ENCODE measurements at places on chromosomes 1 and 21.

GRCh38 chr1:1287288-1288110 lies 7.3 kb downstream of the SCNN1D start:
- DNase-seq, result no peak

DNA sequence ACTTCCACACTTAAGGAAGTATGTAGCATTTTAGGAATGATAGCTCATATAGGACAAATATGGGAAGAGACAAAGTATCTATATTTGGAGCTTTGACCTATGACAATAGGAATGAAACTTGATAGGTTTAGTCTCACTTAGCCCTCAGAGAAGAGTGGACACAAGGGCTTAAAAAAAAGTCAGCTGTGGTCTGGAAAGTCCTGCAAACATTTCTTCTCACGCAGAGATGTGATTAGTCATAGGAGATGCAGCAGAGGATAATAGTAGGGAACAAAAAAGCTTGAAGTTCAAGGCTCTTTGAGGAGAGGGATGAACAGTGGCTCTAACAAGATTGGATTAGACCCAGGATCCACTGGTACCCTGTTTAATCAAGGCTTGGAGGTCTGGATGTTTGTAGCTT lies 14.8 kb upstream of the RNF220 start:
- DNase-seq, result no peak

GRCh38 chr21:43835050-43835449 lies 30.0 kb upstream of the AGPAT3 start:
- DNase-seq, result no peak

DNA sequence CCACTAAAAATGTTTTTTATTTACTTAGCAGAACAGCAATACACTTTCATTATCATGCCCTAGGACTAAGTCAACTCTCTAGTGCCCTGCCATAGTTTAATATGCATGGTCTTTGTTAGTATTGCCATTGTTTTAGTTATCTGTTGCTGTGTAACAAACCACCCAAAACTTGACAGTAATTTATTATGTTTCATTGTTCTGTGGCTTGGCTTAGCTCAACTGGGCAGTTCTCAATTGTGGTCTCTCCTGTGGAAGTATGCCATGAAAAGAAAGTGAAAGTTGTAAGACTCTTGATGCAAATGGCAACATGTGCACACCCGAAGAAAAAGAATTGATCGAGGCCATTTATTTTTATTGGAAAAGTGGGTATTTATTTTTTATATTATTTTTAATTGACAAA lies 206.3 kb upstream of the KCTD3 start:
- no peak for DNase-seq

DNA sequence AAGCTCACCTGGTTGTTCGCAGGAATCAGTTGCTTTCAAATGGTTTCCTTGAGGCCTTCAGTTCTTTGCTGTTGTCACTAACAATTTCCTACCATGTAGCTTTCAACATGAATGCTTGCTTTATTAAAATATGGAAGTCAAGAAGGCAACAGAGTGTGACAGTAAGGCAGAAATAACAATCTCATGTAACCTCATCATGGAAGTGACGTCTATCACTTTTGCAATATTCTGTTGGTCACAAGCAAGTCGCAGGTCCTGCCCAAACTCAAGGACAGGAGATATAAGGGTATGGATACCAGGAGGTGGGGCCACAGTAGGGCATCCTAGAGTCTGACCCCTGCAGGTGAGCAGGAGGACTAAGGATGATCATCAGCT lies 296.8 kb upstream of the ZP4 start:
- no peak for DNase-seq

- DNase-seq, result no peak
Measured at GRCh38 chr1:26538480-26539412, 9.2 kb downstream of the RPS6KA1 start.

DNA sequence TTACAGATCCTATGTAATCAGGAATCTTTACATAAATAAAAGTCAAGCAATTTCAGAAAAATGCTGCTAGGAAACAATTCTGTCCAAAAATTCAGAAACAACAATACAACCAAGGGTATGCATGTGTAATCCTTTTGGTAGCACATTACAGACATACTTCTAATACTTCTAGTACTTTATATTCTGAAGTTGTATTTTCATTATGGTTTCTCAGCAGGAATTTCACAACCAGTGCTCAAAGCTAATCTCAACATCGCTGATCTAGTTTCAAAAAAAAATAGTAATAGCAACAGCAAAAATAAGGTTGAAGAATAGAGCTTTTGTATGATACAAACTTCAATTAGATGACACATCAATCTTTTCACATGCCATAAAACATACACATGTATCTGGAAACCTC lies 545.2 kb downstream of the LTN1 start:
- no peak for DNase-seq

GRCh38 chr1:106889583-106889982 lies 166.9 kb upstream of the PRMT6 start:
- no peak for DNase-seq

DNA sequence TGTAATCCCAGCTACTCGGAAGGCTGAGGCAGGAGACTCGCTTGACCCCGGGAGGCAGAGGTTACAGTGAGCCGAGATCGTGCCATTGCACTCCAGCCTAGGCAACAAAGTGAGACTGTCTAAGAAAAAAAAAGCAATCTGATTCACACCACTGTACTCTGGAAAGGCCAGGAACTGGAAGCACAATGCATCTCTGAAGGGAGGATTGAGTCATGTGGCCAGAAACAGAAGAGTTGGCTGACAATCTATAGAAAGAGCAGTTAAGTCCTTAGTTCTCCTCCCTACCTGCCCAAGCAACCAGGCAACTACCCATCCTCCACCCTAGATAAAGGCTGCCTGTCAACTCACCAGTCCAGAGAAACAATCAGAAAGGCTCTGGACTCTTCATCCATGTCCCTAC lies 45.9 kb downstream of the PIK3R3 start:
- DNase-seq, result no peak

- no peak for DNase-seq
Measured at GRCh38 chr1:89826594-89826993, 5.8 kb downstream of the LRRC8D start.

DNA sequence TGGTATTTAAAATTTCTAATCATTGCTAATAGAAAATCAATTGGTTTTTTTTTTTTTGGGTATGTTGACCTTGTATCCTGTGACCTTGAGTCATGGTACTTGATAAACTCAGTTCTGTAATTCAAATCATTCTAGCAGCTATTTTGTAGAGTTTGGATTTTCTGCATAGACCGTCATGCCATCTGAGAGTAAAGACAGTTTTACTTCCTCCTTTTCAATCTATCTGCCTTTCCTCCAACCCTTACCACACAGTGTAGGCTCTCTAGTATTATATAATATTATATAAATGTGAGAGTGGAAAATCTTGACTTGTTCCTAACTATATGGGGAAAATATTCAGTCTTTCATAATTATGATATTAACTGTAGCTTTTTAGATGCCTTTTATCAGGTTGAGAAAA lies 7.0 kb downstream of the TDRD5 start:
- DNase-seq, result no peak

GRCh38 chr21:39952265-39952664 lies 85.0 kb downstream of the PCP4 start:
- no peak for DNase-seq

DNA sequence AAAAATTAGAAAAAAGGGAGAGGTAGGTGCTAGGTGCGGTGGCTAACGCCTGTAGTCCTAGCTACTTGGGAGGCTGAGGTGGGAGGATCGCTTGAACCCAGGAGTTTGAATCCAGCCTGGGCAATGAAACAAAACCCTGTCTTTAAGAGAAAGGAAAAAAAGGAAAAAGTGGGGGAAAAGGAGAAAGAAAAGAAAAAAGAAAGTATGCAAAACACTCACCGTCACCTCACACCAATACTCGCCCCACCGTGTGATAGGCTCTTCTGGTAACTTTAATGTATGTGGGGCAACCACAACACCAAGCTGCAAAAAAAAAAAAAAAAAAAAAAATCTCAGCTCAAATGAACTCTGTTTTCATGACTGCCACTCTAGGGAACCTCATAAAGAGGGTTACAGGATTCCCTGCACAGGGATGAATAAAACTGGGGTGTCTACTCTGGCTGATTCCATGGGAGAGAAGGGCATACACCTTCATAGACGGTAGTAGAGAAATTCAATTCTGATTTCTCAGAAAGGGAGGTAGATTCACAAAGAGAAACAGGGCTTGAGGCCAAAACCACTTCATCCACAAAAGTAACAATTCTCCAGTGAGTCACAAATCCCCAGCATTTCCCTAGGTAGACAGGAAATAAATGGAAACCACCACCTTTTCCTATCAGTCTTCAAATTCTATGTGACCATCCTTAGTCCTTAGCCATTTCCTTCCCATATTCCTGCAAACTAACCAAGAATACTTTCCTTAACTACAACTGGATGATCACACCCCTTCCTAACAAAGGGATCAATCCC lies 2.5 kb downstream of the MRPL9 start:
- no peak for DNase-seq

- no peak for DNase-seq
Measured at GRCh38 chr1:8583031-8583430, 234.4 kb downstream of the RERE start.

DNA sequence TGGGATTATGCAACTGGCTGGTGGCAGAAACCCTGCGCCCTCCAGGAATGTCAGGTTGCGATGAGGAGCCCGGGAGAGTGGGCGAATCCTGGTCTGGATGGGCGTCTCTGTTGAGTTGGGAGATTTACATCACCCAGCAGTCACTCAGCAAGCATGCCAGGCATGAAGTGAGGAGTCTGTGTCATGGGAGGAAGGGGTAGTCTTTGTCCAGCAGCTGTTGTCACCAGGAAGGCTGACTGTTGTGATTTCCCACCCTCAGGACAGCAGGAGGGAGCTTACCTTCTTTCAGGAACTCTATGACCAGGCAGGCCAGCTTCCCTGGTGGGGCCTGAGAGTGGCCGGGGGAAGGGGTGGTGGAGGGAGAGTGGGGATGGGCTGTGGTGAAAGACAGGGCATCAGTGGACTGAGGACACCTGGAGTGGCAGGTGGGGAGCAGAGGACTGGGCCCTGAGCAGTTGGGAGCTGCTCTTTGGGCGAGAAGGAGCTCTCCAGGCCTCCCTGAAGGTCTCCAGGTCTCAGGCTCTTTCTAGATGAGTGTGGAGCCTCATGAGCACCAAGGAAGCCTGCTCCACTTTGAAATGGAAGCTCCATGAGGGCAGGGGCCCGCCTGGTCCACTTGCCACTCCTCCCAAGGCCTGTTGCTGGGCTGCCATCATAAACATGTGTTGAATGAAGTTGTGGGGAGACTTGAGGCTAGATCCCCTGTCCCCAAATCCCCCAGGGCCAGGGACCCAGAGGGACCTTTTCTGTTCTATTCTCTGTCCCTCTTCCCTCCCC lies 21.3 kb upstream of the PKP1 start:
- no peak for DNase-seq

DNA sequence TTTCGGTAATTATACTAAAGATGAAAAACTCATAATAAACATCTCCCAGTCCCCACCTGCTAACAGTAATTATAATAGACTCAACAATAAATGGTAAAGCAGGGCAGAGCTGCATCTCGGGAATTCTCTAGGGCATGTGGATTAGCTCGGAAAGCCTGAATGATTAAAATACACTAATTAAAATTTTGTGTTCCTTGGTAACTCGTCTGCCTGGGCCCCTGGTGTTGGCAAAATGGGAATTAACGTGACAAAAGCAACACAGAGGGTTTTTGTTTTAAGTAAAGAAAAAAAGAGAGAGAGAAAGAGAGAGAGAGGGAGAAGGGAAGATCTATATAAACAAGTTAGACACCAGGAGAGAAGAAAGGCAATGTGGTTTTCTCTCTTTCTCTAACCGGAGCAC lies 62.1 kb downstream of the CASZ1 start:
- no peak for DNase-seq

DNA sequence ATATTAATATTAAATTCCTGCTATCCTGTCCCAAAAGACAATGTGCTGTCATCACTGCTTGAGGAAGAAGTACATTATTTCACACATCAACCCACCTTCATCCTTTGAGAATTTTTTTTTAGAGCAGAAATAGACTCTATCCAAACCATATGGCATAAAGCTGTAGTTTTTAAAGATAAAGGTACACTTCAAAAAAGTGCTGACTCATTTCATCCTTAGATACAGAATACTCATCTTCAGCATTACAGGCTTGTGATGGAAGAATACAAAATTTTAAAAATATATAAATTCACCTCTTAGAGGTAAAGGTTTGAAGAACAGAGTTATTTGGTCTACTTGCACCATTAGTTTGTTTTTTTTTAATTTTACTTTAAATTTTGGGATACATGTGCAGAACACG lies 126.7 kb upstream of the ERG start:
- no peak for DNase-seq

DNA sequence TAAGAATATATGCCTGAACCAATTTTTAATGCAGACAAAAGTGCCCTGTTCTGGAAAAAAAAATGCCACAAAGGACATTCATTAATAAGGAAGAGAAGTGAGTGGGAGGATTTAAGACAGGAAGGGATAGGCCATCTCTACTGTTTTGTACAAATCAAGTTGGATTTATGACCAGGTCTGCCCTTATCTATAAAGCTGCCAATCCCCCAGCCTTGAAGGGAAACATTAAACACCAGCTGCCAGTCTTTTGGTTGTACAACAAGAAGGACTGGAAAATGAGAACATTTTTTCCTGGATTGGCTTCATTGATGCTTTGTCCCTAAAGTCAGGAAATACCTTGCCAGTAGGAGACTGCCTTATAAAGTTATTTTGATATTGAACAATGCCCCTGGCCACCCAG lies 444.0 kb downstream of the NPHP4 start:
- no peak for DNase-seq

DNA sequence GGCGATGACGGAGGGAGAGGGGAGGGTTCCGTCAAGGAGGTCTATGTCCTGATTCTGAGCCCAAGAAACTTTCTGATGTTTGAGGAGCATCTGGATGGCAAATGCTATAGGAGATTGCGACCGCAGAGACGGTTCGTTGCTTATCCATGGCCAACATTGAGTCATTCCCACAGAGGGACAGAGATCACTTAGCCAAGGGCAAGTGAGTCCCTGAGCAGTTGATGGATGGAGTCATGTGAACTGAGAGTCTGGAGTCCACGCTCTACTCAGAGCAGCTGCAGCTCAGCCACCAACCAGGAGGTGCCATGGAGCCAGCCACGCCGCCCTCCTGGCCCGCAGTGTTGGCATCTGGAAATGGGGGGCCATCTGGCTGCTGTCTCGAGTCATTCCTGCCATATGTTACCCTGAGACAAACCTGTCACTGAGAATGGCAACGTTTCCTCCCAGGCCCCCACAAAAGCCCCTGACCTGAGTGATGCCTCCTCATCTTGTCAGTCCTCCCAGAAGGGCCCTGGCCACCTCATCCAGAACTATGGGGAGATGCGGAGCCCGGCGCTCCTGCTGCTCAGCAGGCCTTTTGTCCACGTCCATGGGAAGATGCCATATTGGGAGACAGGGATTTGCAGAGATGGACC lies 58.6 kb downstream of the ATP5PO start:
- no peak for DNase-seq
